OCI-LY7 (cell line): ENCODE measurements at places on chromosomes 1 and 21.

DNA sequence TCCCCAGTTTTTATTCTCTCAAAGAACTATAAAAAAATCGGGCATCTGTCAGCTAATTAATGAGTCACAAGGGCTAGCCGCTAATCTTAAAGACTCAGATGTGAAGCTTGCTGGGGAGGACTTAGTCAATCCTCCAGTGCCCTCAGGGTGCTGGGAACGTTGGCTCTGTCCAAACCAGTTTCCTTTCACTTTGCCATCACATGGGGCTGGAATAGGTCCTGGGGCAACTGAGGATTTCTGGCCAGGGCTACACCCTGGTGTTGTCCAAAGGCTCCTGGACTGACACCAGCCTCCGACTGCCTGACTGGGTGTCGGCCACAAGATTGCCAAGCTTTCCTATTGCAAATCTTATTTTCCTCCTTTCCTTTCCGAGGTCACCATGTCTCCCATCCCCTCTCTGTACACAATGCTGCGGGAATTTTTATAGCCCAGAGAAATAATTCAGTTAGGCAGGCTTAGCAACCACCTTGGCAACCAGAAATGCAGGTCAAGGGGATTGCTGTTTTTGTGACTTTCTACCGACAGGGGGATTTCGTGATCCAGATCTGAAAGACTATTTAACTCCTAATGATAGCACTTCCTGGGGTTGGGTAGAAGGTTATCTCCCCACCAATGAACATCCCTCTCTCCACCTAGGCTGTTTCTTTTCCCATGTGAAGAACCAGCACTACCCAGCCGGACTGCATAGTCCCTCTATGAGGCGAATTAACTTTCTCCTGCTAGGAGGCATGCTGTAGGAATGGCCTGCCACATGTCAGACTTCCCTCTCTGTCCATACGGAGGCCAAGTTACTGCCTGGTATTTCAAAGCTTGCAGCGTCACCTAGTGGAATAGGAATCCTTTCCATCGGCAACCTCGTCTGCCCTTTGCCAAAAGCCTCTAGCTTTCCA lies 29.9 kb upstream of the CTBS start:
- DNase-seq: no peak

- no peak for DNase-seq
These were observed 15.1 kb downstream of the OR6F1 start for GRCh38 chr1:247701338-247701737.

- no peak for DNase-seq
These were observed 62.1 kb downstream of the USP24 start for GRCh38 chr1:55153031-55153430.

GRCh38 chr1:145863282-145864018 lies 4.6 kb upstream of the PIAS3 start:
- DNase-seq: no peak

GRCh38 chr1:959731-960362 lies 537 bp upstream of the KLHL17 start:
- no peak for DNase-seq

GRCh38 chr1:54392401-54392800 lies 13.8 kb downstream of the SSBP3 start:
- DNase-seq: no peak

GRCh38 chr1:48214820-48215219 lies 7.7 kb upstream of the SLC5A9 start:
- DNase-seq: no peak

DNA sequence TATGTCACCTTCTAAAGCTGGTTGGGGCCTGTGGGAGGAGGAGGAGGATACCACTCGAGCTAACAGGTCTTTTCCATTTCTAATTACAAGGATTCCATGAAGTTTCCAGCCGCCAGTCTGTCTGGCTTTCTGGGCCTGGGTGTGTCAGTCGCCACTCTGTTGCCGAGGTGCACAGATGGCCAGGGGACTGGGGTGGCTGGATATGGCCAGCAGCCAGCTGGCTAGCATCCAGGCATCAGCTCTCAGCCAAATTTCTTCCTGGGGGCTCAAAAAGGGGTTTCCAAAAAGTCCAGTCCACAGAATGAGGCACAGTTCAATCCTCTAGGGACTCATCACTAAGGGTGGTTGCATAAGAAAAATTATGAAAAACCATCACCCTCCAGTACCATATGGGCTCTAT lies 32.4 kb downstream of the ITPKB start:
- no peak for DNase-seq

- no peak for DNase-seq
These were observed 334.2 kb upstream of the CAMK1G start for GRCh38 chr1:209249280-209249670.
